NCI-H1930 (cell line): ENCODE measurements at places on chromosomes 16 and 17.

GRCh38 chr17:48335858-48336500, 94.0 kb downstream of the SKAP1 start:
- peak; percentile 7 for DNase-seq

GRCh38 chr17:50909765-50910605, 43.8 kb upstream of the TOB1 start:
- DNase-seq = no peak

- DNase-seq = no peak
These were observed 95.1 kb downstream of the TBC1D16 start for GRCh38 chr17:79940459-79941087.

- DNase-seq = no peak
These were observed 71.5 kb upstream of the NKD1 start for GRCh38 chr16:50476486-50477255.

GRCh38 chr16:75433732-75434413, 570 bp upstream of the CFDP1 start:
- peak; percentile 68 for DNase-seq

DNA sequence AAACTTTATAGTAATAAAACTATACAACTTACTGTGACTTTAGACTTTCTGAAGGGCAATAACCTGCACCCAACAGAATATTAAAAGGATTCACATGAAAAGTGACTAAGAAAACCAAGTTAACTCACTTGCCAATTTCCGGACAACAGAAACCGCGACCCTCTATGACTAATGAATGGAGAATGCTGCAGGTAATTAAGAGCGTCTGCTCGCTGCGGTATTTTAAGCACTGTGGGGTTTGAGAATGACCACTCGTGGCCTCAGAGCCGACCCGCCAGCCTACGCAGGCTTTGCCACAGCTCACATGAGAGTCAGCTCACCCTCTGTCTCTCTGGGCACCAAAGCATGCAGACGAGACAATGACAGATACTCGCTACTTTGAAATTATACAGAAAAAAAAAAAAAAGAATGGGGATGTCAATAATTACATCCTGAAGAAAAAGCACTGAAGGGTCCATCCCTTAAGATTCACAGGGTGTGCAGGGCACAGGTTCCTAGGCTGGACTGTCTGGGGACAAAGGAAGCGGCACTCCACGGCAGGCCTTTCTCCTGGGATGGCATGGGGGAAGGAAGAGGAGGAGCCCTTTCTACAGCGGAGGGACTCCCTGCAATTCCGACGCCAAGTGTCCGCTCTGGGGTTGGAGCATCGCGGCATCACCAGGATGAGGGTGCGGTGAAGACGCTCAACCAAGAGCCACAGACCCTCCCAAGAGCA, 35.0 kb downstream of the ZCCHC14 start:
- no peak for DNase-seq

DNA sequence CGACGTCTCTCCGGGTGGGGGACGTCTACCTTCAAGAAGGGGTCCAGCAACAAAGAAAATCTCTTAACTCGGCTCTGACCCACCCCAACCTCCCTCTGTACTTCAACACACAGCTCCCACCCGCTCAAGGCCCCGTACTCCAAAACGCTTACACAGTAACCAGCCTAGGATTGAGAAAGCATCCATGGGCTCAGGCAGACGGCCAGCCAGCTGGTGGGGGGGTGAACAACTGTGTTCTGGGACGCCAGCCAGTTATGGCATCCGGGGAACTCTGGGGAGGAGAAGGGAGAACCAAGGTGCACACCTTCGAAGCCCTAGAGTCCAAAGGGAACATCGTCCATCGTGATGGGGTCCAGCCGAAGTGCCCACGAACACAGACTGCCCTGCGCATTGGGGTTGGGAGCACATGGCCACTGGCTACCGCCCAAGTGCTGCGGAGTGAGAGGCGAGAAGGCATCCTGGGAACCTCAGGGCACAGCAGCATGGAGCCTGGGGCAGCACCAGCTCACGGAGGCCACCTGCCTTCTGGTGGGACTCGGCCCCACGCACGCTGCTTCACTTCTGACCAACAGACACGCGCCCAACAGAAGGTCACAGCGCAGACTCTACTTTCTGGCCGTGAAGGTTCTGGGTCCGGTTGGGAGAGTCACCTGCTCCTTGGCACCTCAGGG, 14.3 kb downstream of the SLC16A3 start:
- DNase-seq = no peak

DNA sequence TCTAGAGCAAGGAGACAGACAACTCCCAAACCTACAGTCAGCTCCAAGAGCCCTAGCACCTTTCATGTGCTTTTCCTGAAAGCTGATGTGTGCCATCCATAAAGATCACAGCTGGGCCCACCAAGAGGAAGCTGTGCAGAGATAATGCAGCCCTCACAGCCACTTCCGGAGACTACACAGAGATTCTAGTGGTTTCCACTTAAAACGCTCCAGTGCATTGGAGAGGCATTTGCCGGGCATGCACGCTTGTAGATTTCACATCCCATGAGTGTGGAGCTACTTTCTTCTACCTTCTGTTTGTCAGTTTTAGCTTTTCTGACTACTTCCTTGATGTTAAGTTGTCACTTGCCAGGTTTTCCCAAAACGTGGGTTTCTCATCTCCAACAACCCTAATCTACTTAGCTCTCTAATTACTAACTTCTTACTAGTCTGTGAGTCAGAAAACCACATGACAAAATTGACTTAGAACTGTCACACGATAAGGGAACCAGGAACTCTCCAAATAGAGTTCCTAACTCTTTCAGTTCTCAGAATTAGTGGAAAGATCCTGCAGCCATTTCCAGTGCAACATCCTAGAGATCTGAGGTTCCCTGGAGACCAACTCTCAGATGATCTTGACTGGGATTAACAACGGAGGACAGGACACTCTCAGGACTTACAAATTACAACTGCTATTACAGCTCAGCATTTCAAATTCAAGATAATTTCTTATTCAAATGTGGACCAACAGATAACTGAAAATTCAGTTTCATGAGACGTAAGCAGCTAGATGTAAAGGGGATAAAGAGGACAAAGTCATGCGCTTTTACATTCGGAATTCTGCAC, 28.6 kb downstream of the PMP22 start:
- DNase-seq = no peak

DNA sequence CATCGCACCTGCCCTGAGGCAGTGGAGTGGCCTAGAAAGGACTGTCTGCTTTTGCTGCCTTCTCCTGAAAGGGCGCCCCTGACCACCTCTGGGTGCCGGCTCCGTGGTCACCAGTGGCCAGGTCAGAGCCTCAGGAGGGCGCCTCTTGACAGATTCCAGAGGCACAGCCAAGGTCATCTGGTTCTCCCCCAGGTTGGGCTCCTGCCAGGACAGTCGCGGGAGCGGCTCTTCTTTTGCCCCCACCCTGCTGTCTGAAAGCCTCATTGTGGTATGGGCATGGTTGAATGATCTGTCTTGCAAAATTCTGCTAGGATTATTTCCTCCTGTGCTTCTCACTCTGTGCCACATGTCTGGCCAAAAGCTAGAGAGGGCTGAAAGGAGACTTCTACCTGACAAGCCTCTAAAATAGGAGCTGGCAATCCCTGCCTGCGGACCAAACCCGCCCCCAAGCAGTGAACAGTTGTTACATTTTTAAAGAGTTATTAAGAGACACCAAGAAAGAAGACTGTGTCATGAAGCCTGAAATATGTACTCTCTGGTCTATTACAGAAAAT, 82.8 kb downstream of the SNX29 start:
- no peak for DNase-seq

- no peak for DNase-seq
These were observed 1149.1 kb upstream of the CDH8 start for GRCh38 chr16:63185235-63185780.

GRCh38 chr17:35775583-35775982, 14.9 kb downstream of the C17orf50 start:
- no peak for DNase-seq

GRCh38 chr17:47997586-47997985, 26.7 kb downstream of the CDK5RAP3 start:
- DNase-seq = no peak

DNA sequence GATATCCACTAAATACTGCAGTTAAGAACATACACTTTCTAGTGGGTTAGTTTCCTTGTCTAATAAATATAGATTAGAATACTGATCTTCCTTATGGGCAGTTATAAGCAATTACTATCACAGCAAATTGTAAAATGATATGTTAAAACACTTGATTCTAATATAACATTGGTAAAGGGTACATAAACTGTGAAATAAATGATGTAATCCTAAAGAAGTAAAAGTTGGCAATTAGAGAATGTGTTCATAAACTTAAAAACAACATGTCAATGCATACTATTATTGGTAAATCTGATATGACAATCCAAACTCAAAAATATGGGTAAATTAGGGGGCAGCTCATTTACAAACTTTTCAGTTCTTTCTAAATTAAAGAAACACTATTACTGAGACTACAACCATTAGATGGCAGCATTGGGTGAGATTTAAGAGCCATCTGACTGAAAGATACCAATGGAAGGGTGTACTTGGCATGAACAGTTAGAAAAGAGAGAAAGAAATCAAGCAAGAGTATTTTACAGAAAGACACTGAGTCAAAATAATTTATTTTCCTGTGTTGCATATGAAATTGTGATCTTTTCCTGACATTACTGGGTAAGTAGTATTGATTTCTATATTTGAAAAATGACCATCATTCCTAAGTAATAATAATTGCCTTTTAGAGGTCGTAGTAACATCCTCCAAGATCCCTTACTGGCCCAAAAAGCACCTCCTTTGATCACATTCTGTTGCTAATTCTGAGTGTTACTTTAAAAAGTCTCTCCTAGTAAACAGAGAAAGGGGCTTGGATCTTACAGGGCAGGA, 119.6 kb downstream of the SPAG9 start:
- peak; percentile 29 for DNase-seq

- DNase-seq = no peak
These were observed 522.9 kb downstream of the HS3ST4 start for GRCh38 chr16:26214581-26215174.

DNA sequence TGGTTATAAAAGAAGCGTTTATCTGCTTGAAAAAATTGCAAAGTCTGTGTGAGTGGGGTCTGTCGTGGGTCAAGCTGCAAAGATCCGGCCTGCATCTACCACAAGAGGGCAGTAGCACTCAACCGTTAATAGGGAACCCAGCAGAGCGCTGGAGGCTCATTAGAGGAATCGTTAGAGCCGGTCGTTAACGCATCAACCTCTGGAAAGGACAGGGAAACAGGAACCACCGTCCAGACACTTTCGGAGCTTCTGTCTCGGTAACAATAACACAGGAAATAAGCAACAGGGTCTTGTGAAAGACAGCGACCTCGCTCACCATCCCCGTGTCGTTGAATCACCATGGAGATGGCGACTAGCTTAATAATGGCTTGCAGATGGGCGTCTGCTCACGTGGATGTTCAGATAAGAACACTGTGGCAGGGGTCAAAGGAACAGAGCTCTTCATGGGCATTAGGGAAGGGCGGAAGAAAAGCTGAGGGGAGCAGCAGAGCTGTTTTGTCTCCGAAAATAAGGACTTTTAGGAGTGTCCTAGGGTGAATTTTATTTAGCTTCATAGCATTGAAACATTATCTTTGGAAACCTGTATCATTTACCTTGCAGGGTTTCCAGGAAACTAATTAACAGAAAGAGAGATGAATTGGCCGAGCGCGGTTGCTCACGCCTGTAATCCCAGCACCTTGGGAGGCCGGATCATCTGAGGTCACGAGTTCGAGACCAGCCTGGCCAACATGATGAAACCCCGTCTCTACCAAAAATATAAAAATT, 11.9 kb upstream of the NSRP1 start:
- DNase-seq = peak; percentile 86

- DNase-seq = no peak
These were observed 8.5 kb downstream of the TIMM22 start for GRCh38 chr17:1005361-1005946.

GRCh38 chr16:80759419-80760162, 44.8 kb downstream of the CDYL2 start:
- no peak for DNase-seq

DNA sequence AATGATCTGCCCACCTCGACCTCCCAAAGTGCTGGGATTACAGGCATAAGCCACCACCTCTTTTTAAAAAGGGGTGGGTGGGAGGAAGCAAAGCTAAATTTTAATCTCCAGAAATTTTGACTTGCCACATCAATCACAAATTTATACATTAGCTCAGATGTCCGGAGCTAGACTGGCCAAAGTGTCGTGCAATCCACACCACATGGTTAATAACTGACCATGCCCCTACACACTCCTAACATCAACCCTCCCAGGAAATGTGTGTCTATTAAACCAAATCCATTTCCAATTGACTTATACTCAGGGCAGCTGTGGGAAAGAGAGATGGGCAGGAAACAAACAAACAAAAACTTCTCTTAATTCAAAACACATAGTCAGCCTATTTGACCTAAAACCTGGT, 29.9 kb downstream of the SMURF2 start:
- DNase-seq = no peak
